ENCODE measurements at places on chromosomes 1 and 21.

DNA sequence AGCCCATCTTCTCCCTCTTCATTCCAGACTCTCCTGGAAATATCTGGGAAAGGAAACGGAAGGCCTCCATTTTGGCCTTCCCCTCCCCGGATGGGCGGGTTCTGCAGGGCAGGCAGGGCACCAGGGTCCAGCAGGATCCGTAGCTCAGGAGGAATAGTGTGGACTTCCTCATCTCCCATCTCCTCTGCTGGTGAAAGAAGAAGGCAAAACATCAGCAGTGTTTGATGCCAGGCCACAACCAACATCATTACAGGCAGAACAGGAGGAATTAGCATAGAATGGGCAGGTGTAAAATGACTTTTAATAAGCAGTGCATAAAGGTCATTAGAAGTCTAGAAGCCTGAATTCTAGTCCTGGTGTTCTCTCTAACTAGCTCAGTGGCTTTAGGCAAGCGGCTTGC lies 165.9 kb downstream of the TGFBR3 start:
- no peak for DNase-seq

DNA sequence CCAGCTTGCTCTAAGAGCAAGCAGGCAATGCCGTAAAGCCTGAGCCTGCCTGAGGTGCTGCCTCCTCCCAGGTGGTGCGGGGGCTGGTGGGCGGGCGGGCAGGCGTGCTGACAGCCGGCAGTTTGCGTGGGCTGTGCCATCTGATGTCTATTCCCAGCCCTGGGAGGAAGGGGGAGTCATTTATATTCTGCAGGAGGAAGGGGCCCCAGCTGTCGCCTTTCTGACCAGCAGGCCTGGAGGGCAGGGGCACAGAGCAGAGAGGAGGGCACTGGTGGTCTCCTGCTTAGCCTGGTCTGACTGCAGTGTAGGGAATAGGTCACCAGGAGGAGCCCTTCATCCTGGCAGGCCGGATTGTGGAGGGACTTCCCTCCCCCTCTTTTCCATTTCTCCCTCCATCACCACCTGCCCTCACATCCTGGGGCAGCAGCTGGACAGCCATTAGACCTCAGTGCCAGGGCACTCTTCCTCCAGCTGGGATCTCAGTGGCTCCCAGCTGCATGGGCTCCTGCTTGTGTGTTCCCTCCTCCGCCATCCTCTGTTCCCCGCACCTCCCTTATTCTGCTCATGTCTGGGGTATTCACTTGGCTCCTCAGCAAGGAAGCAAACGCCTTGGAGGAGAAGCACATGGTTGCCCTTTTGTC lies 4.4 kb downstream of the CYB561D1 start:
- no peak for DNase-seq

DNA sequence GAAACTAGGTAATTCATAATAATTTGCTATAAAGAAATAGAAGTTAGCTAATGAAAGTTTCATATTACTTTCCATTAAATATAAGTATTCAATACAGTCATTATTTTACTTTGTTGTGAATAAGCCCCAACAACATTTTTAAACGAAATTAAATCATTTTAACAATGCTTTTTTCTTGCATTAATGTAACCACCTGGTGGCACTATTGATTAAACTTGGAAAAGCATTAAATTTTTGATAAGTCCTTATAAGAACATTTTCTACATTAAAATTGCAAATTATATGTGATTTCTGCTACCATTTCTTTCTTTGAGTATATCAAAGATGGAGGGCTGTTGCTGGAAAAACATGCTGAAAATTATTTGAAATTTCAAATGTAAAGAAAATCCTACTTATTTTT lies 918.8 kb upstream of the TMPRSS15 start:
- DNase-seq, result no peak

GRCh38 chr1:216670118-216670883 lies 52.9 kb downstream of the ESRRG start:
- DNase-seq, result no peak

- no peak for DNase-seq
Observed at GRCh38 chr1:147837129-147837963, 65.2 kb upstream of the GJA8 start.

GRCh38 chr1:2346691-2347408 lies 44.5 kb downstream of the MORN1 start:
- no peak for DNase-seq

- no peak for DNase-seq
Observed at GRCh38 chr1:13702425-13703127, 2.6 kb downstream of the PRDM2 start.

DNA sequence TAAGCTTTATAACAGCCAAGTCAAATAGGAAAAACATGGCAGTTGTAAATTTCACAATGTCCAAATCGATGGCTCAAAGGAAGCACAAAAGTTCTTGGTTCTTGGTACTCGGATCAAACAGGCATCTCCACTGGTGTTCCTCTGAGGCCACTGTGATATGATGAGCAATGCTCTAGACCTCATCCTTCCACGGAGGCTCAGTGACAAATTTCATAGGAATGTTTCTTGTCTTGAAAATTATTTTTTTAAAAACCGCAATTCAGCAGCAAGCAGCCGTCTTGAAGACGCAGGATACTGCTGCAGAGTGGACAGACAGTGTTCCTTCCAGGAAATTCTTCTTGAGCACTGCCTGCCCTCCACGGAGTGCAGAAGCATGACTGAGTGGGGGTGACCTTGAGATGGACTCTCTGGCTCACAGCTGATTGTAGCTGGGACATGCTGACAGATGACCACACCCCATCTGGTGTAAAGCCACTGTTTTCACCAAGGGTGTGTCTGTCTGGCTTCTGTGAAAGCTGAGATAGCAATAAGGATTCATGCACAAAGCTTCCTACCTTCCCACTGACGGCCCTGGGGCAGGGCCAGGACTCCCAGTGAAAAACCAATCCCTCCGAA lies 61.9 kb downstream of the TIAM1 start:
- no peak for DNase-seq

DNA sequence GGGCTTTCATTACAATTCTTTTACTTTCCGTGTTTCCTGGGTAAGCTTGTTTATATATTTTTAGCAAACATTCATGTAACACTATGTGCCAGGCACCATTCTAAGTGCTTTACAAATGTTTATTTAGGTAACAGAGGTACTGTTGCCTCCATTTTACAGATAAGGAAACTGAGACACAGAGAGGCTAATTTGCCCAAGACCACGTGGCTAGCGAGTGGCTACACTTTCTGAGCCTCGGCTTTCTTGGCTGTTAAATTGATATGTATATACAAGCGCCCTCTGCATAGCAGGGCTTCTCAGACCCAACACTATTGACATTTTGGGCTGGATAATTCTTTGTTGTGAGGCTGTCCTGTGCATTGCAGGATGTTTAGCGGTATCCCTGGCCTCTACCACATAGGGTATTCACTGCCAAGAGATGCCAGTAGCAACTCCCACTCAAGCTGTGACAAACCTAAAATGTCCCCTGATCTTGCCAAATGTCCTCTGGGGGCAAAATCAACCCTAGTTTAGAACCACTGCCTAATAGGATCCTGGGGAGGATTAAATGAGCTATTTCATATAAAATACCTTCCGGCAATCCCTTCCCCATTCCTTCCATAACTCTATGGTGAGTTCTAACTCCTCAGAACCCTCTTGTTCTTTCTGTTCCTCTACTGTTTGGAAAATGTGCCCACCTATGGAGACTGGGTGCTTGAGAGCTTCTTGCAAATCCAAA lies 17.2 kb upstream of the ID3 start:
- DNase-seq, result no peak

DNA sequence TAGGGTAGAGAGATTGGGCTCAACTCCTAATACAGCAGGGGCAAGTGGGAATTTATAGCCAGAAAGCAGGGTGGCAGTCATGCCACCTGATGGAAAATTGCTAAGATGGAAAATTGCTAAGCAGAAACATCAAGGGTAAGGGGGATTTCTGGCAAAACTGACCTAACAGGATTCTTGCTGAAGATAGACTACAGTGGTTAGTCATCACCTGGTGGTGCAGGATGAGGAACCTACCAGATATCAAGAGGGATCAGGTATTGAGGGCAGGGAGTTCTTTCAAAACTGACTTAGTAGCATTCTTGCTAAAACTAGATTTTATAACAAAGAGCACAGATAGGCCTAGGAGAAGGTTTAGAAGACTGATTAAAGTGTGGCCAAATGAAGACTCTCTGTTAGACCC lies 292.9 kb downstream of the PLPP3 start:
- no peak for DNase-seq

GRCh38 chr21:26194811-26195251 lies 24.3 kb upstream of the APP start:
- no peak for DNase-seq

- no peak for DNase-seq
Observed at GRCh38 chr1:8858112-8858668, 20.3 kb downstream of the ENO1 start.

- no peak for DNase-seq
Observed at GRCh38 chr1:208781391-208782045, 537.3 kb upstream of the PLXNA2 start.

GRCh38 chr1:156276532-156276931 lies 6.1 kb downstream of the SMG5 start:
- DNase-seq, result no peak

DNA sequence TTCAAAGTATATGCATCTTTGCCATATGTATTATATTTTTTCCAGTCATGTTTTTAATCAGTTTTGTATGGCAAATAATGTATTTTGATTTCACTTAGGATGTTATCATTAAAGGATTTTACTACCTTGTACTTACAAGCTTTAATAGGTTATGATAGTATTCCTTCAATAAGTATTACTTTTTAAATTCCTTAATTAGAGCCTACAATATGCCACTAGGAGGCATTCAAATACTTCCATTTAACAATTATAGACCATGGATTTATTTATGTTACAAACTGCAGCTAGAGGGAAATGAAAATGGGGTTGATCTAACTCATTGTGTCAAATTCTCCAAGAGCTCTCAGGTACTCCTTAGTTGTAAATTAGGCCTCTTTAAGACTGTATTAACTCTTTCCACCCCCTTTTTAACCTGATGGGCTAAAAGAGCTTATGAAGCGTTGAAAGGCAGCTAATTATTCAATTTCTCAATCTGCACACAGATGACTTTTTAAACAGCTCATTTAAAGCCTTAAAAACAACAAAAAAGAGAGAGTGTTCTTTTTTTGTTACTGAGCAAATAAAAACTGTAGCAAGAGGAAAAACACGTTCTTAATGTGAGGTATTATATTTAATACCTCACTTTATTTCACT lies 156.2 kb downstream of the DENND1B start:
- no peak for DNase-seq

DNA sequence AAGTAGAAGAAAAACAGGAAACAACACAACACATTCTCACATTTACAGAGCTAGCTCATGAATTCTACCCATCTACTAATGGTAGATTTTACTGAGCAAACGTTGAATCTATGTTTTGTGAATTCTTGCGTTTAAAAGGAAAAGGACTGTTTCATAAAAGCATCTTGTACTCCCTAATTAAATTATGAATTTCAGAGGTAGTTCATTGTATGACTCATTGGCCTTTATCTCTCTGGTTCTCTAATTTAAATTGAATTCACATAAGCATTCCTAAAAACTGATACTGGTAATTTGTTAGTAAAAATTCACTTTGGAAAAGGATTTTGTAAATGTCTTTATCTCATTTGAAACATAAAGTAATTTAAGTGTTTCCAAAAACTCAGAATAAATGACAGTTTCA lies 687.3 kb downstream of the BRINP3 start:
- no peak for DNase-seq

- no peak for DNase-seq
Observed at GRCh38 chr1:84101204-84101603, 42.9 kb upstream of the PRKACB start.

- DNase-seq, result peak; percentile 48
Observed at GRCh38 chr1:151165281-151165737, 393 bp downstream of the LYSMD1 start.

DNA sequence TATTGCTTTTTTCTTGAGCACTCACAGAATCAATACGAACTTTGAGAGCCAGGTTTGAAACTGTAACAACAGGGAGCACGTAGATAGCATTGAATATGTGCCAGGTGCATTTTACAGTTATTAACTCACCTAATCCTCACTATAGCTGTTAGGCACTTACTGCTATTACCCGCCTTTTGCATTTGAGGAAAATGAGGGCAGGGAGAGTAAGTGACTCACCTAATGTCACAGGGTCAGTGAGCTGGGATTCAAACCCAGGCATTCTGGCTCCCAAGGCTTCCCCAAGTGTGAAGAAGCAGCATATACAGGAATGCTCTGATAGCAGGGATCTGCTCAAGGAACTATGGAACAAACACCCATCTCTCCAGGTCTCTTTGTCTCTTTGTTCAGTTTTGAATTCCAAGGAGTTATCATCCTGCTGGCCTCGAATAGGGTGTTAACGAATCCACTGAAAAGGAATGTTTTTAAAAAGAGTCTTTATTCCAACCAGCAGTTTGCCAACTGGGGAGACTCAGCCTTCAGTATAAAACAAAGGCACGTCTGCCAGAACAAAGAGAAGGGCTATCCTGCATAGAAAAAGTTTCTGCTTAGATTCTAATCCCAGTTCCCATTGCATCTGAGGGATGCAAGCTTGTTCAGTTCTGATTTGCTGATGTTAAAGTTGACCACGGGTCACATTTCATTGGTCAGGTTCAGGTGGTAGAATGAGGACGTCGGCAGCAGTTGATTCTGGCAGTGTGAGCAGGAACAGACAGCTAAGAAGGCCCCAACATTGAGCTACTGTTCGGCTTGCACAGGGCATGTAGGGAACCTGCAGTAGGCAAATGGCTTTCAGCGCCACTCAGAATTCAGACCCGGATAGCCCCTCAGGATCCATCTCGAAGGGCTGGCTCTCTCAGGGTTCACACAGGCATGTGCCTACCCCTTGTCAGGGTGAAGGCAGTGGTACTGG lies 22.1 kb downstream of the TRIM67 start:
- DNase-seq, result no peak

GRCh38 chr1:38834221-38834782 lies 25.3 kb downstream of the RRAGC start:
- no peak for DNase-seq

- no peak for DNase-seq
Observed at GRCh38 chr1:113452921-113453770, 62.8 kb downstream of the MAGI3 start.

GRCh38 chr1:162177126-162177525 lies 107.6 kb downstream of the NOS1AP start:
- no peak for DNase-seq

Data from mesothelial cell of epicardium (in vitro differentiated cells).